Trophoblast cell (in vitro differentiated cells and primary cell): ENCODE measurements at places on chromosomes 5 and 9.

GRCh38 chr9:115914291-115914690, 239.3 kb upstream of the PAPPA start:
- no peaks in the 10 kb centered on the region for H3K27me3 ChIP-seq
- H3K4me3 ChIP-seq: no peak overlapping the region
- no peak for DNase-seq
- H3K4me1 ChIP-seq: no peaks in the 10 kb centered on the region

GRCh38 chr9:137277329-137278041, at the start of gene TOR4A:
Gene TOR4A, plus strand, starts transcription at chr9:137277726. Its CDS starts 964 bp downstream, at chr9:137278690.
- peak within 1 kb of the TSS; percentile 52 for H3K27ac ChIP-seq
- H3K36me3 ChIP-seq: peaks cover 34% of the 10 kb centered on the region
- H3K27me3 ChIP-seq: no peaks in the 10 kb centered on the region
- H3K4me1 ChIP-seq: peaks cover 27% of the 10 kb centered on the region

DNA sequence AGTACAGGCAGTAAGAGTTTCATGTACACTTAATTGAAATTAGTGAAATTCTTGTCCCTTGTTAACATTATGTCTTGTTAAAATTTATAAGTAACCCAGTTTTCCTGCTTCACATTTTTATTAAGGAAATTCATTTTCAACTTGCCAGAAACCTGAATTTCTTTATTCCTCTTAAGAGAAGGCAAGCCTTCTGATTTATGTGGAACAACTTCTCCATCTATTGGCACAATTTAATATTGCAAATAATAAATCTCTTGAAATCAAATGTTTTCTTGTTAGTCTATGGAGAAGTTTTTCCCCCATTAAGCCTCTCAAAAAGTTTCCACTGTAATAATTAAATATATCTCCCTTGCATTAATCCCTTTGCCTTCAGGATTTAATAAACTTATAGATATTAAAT, 33.8 kb upstream of the ACO1 start:
- H3K4me1 ChIP-seq: peaks cover 2% of the 10 kb centered on the region
- no peak overlapping the region for H3K4me3 ChIP-seq
- no peaks in the 10 kb centered on the region for H3K36me3 ChIP-seq

DNA sequence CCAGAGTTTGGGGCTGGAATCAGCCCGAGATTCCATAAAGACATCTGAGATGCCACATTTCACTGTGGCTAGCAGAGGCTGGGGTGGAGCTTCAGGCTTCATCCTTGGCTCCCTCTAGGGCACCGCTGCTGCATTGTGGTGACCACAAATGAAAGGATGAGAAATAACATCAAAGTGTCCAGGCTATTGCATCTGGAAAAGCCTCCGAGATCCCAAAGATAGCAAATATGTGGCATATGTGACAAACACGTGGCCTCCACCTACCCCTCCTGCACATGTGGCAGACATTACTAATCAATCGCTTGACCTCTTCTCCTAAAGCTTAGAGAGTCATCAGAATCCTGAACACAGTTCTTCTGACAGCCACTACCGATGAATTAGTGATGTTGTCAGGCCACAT, 4.5 kb downstream of the SPARC start:
- DNase-seq: no peak
- no peak overlapping the region for H3K27ac ChIP-seq
- no peak overlapping the region for H3K4me3 ChIP-seq
- H3K36me3 ChIP-seq: peaks cover 32% of the 10 kb centered on the region
- H3K4me1 ChIP-seq: peaks cover 22% of the 10 kb centered on the region

- H3K4me3 ChIP-seq: no peak overlapping the region
- peaks cover 2% of the 10 kb centered on the region for H3K36me3 ChIP-seq
- H3K27me3 ChIP-seq: no peaks in the 10 kb centered on the region
- H3K27ac ChIP-seq: no peak overlapping the region
Observed at GRCh38 chr5:157855404-157855994, 3.4 kb downstream of the CLINT1 start.

- H3K27ac ChIP-seq: no peak overlapping the region
- peaks cover 3% of the 10 kb centered on the region for H3K4me1 ChIP-seq
- no peak overlapping the region for H3K4me3 ChIP-seq
- DNase-seq: no peak
Observed at GRCh38 chr5:6453937-6454560, 5.4 kb downstream of the UBE2QL1 start.

DNA sequence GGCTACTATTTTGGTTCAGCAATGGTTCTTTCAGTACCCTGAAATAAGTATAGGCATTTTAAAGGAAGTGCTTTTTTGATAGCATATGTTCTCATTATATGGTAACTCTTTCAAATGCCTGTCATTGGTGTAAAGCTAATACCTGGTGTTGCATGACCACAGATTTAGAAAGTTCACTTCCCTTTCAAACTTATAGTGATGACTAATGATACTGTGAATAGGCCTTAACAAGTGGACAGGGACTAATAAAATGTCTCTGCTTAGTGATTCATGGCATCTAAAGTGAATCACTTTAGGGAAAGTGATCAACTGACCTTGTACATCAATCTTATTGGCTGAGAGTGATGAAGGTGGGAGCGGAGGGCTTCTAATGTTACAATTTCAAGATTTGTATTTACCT, 21.6 kb downstream of the MRPL22 start:
- H3K27ac ChIP-seq: no peak overlapping the region
- no peaks in the 10 kb centered on the region for H3K27me3 ChIP-seq
- DNase-seq: no peak
- no peak overlapping the region for H3K4me3 ChIP-seq
- no peaks in the 10 kb centered on the region for H3K4me1 ChIP-seq

GRCh38 chr5:1169211-1170115, 31.9 kb upstream of the SLC6A19 start:
- no peak overlapping the region for H3K27ac ChIP-seq
- DNase-seq: no peak
- H3K4me1 ChIP-seq: no peaks in the 10 kb centered on the region
- no peaks in the 10 kb centered on the region for H3K27me3 ChIP-seq
- no peak overlapping the region for H3K4me3 ChIP-seq
- no peaks in the 10 kb centered on the region for H3K36me3 ChIP-seq

DNA sequence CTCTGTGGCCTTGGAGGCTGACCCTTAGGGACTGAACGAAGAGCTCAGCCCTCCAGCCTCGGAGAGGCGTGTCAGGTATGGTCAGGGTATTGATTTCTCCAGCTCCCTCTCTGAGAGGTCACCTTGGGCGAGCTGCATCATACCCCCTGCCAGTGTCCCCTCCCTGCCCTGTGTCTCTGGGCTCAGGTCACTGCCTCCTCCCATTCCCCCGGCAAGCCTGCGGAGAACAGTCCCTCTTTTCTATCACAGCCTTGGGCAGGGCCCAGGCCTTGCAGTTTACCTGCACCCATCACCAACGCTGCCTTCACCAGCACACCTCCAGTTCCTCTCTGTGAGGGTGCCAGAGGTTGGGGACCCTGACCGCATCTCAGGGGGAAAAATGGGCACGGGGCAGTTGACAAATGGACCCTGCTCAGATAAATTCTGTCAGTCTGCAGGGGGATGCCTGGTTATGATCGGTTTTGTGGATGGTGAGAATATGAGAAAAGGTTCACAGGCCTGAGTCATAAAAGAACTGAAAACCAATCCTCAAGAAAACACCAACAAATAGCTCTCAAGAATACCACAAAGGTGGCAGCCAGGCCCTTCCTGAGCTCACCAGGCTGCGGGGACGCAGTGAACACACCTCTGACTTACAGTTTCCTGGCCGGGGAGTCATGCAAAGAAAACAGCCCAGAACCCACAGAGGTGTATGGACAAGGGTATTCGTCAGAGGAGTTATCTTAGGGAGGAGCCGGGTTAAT, 24.7 kb upstream of the RXRA start:
- no peak overlapping the region for H3K4me3 ChIP-seq
- no peak overlapping the region for H3K27ac ChIP-seq
- no peaks in the 10 kb centered on the region for H3K4me1 ChIP-seq
- H3K27me3 ChIP-seq: no peaks in the 10 kb centered on the region
- H3K36me3 ChIP-seq: no peaks in the 10 kb centered on the region
- DNase-seq: no peak

GRCh38 chr5:31993165-31993961, 180.8 kb downstream of the GOLPH3 start:
- no peak overlapping the region for H3K4me3 ChIP-seq
- no peaks in the 10 kb centered on the region for H3K4me1 ChIP-seq
- H3K27ac ChIP-seq: no peak overlapping the region

DNA sequence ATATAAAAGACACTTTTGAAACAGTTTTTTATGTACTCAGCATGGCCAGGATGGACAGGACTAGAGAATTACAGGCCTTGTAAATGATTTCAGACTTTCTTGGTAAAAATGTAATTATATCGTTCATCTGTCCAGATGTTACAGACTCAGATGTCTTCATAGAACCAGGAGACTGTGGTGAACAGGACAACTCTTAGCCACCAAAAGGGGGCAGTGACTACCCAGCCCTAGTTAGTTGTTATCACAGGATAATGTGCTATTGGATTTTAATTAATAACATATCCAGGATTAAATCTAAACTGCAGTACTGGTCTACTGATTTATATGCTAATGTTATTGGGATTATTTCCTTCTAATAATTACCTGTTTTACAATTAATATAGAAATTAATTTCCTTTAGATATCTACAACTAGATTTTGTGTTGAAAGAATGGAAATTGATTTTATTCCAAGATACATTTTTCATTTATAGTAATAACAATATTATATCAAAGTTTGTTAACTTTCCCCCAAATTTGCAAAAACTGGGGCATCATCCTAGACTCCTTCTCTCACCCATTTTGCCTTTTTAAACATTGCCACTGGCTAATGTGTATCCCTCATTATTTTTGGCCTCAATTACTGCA, 99.4 kb downstream of the MTREX start:
- H3K27ac ChIP-seq: no peak overlapping the region
- H3K36me3 ChIP-seq: peaks cover 7% of the 10 kb centered on the region
- no peak overlapping the region for H3K4me3 ChIP-seq
- DNase-seq: no peak

GRCh38 chr9:137689745-137690529, 71.1 kb downstream of the EHMT1 start:
- H3K4me1 ChIP-seq: peaks cover 4% of the 10 kb centered on the region
- peaks cover 4% of the 10 kb centered on the region for H3K36me3 ChIP-seq
- H3K27me3 ChIP-seq: no peaks in the 10 kb centered on the region
- H3K27ac ChIP-seq: no peak overlapping the region
- H3K4me3 ChIP-seq: no peak overlapping the region

- H3K4me1 ChIP-seq: no peaks in the 10 kb centered on the region
- no peaks in the 10 kb centered on the region for H3K36me3 ChIP-seq
- no peak overlapping the region for H3K4me3 ChIP-seq
- H3K27me3 ChIP-seq: no peaks in the 10 kb centered on the region
- DNase-seq: peak; percentile 30
Observed at GRCh38 chr5:43396762-43397304, 15.4 kb downstream of the CCL28 start.

DNA sequence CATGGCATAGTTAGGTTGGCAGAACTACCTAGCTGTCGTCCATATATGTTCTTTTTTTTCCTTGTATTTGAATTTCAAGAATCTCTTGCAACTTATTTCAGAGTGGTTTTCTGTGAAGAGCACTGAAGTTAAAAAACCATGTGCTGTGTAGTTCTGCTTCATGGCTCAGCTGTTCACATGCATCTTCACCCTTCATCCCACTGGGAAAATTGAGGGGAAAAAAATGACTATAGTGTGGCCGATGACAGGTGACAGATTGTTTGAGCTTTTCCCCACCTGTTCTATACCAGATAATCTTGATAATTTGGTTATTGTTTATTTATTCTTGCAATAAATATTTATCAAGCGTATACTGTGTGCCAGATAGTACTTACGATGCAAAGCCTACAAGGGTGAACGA, 77.8 kb downstream of the AOPEP start:
- peaks cover 6% of the 10 kb centered on the region for H3K4me1 ChIP-seq
- no peaks in the 10 kb centered on the region for H3K27me3 ChIP-seq
- H3K27ac ChIP-seq: no peak overlapping the region
- no peak for DNase-seq
- no peaks in the 10 kb centered on the region for H3K36me3 ChIP-seq

- H3K27me3 ChIP-seq: no peaks in the 10 kb centered on the region
- no peak for DNase-seq
- no peak overlapping the region for H3K4me3 ChIP-seq
- H3K27ac ChIP-seq: no peak overlapping the region
- no peaks in the 10 kb centered on the region for H3K4me1 ChIP-seq
- H3K36me3 ChIP-seq: no peaks in the 10 kb centered on the region
Observed at GRCh38 chr5:3899093-3899492, 303.5 kb downstream of the IRX1 start.

GRCh38 chr5:17991775-17992174, 357.5 kb downstream of the TAF11L14 start:
- H3K4me1 ChIP-seq: no peaks in the 10 kb centered on the region
- no peaks in the 10 kb centered on the region for H3K36me3 ChIP-seq
- DNase-seq: no peak
- no peak overlapping the region for H3K4me3 ChIP-seq
- H3K27me3 ChIP-seq: no peaks in the 10 kb centered on the region

DNA sequence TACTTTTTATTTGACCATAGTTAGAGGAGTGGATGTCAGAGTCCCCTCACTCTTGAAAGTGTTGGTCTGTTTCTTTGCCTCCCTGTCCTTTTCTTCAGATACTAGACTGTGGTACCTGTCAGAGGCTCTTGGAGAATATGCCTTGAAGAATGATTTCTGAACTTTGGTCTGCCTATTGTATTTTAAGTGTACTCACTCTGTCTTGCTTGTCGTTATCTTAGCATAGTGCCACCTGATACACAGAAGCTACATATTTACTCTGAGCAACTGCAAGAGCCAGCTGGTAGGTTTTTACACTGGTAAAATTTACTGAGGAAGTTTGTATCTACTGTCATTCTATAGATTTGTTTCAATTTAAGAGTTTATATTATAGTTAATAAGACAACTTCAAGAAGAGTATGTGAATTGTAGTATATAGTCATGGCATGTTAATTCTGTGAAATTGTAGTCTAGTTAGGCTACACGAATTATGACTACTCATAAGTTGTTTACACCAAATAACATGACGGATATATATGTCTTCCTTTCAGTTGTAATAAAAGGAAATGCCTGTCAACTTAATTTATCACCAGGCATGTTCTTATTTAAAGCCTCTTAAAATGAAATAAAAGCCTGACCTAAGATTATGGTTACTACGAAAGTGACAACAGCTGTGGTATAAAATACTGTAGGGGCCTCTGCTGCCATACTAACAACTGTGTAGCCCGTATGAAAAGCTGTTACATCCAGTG, 201.7 kb downstream of the KDM4C start:
- no peak for DNase-seq
- no peak overlapping the region for H3K27ac ChIP-seq
- H3K36me3 ChIP-seq: no peaks in the 10 kb centered on the region

DNA sequence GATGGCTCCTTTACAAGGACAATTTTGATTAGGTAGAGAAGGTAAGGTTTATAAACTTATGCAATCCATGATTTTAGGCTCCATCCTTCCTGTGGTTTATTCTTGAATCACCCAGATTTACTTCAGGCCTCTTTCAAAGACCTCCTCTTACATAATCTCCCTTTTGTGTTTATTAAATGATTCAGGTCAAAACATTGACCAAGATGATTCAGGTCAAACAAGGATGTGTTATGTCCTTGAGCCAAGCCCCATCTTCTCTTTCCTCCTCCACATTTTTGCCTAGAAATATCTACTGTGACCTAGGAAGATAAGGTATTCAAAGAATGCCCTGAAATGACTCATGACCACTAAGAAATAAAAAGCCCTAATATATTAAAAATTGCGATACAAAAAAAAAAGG, 31.8 kb upstream of the TLR4 start:
- no peak overlapping the region for H3K4me3 ChIP-seq
- no peak for DNase-seq
- no peaks in the 10 kb centered on the region for H3K4me1 ChIP-seq
- H3K27me3 ChIP-seq: no peaks in the 10 kb centered on the region

GRCh38 chr9:132578367-132578932, 4.0 kb upstream of the BARHL1 start:
- no peaks in the 10 kb centered on the region for H3K4me1 ChIP-seq
- no peaks in the 10 kb centered on the region for H3K36me3 ChIP-seq
